ENCODE measurements at places on chromosomes 2 and 18. TPM values are rescaled to one million over a fixed set of nuclear protein-coding genes. Genes with fewer than 3 reads are reported as not detected.

CHRNG gene
- total RNA-seq = not detected

MFSD6 gene
- total RNA-seq = 2.2 TPM

SERPINB13 gene
- total RNA-seq = not detected

CXCR4 gene
- 0.27 TPM for total RNA-seq

ANKRD53 gene
- total RNA-seq = 6.5 TPM

Measured in fibroblast of the aortic adventitia (primary cell).